ENCODE measurements at places on chromosomes 5 and 9.

DNA sequence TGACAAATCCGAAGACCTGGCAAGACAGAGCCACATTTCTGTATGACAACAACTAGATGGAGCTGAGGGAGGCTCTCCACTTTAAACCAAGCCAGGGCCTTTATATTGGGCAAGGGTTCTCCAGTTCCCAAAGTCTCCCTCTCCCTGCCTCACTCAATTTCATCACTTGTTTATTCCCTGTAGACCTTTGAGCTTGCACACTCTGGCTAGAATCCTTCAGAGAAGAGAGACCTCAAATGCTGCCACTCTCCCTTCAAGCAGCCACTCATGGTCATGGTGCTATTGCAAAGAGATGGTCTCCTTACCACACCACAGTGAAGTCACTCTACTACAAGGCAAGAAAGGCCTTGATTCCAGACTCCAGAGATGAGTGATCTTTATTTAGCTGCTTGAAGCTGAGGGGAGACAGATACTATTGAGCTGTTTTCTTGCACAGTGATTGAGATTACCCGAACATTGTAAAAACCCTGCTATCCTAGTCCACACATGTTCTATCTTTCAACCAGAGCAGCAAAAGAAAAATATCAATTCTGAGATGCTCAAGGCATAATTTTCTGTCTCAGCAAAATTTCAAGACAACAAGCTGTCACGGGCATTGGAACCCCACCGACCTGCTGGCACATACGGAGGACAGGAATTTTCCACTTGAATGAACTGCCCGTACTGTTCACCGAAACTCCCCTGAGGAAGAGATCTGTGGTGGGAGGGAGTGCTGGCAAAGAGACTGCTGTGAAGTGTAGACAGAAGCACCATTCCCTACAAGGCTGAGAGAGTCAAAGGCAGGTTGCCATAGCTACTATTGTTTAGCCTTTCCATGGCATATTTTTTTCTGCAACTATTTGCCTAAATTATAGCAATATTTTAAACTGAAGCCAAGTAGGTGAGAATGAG, 81.1 kb downstream of the CDO1 start:
- DNase-seq: no peak

DNA sequence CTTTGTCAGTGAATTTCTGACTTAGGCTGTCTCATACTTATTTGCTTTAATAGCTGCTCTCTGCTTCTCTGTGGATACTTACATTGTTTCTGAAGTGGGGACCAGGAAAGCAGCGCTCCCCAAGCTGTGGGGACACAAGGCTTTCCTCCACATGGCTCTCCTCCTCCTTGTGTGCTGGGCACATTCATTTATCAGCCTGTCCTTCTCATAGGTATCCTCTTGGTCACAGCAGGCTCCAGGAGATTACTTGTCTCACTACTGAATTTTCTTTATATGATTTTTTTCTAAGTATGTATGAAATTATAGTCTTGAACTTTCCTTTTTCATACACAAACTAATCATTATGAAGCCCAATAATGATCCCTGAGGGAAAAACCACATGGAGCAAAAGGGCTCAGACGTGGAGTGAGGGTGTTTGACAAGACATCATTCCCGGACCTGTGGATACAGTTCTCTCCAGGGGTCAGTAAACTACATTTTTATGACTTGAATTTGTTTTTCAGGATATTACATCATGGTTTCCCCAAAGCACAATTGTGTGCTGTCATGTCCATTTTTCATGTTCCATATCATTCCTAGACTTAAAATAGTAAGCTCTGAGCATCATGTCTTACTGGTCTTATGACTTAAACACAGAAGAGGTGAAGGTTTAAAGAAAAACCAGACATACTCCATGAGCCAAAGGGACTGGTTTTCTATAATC, 234.5 kb downstream of the PCSK1 start:
- no peak for DNase-seq

- DNase-seq: no peak
Measured at GRCh38 chr9:116895961-116896360, 208.9 kb downstream of the TRIM32 start.

GRCh38 chr9:137295238-137295811, 6.7 kb downstream of the NRARP start:
- DNase-seq: peak; percentile 18

DNA sequence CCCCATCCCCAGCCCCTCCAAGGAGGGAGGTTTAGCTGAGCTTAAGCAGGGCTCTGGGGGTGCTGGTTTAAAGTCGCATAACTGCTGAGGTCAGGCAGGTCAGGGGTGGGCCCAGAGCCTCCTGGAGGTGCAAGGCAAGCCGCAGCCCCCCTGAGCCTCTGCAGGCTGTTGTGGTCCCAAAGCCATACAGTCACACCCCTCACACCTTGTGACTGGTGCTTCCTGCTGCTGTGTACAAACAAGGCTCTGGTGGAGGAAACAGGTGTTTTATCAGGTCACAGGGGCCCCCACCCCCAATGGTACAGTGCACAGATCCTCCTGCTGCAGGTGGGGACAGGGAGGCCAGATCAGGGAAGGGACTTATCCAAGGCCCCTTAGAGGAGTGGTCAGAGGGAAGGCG, 8.0 kb downstream of the TCF7 start:
- DNase-seq: no peak

GRCh38 chr5:126395198-126395597, 28.0 kb upstream of the GRAMD2B start:
- no peak for DNase-seq

- DNase-seq: no peak
Measured at GRCh38 chr5:146173597-146173996, 8.9 kb downstream of the LARS1 start.

GRCh38 chr5:147248561-147248960, 13.7 kb downstream of the STK32A start:
- DNase-seq: no peak

GRCh38 chr9:137140151-137141012, 1.4 kb downstream of the GRIN1 start:
- no peak for DNase-seq

GRCh38 chr5:146765089-146765832, 113.3 kb downstream of the PPP2R2B start:
- no peak for DNase-seq

- no peak for DNase-seq
Measured at GRCh38 chr5:2464141-2464540, 287.3 kb downstream of the IRX2 start.

- DNase-seq: no peak
Measured at GRCh38 chr5:76714751-76715485, 1.0 kb upstream of the F2R start.

GRCh38 chr5:23727271-23727670, 219.9 kb downstream of the PRDM9 start:
- DNase-seq: peak; percentile 89

DNA sequence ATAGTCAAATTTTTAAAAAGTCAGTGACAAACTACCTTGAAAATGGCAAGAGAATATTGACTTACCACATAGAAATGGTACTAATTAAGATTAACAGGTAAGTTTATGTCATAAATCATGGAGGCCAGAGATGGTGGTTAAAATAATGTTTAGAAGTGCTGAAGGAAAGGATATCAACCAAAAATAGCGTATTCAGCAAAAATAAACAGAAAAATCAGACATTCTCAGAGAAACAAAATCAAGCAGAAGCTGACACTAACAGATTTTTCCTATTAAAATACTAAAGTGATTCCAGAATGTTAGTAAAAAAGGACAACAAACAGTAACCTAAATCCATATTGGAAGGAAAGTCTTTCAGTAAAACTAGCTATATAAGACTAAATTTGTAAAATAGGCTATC, 959.9 kb upstream of the CDH10 start:
- DNase-seq: no peak

DNA sequence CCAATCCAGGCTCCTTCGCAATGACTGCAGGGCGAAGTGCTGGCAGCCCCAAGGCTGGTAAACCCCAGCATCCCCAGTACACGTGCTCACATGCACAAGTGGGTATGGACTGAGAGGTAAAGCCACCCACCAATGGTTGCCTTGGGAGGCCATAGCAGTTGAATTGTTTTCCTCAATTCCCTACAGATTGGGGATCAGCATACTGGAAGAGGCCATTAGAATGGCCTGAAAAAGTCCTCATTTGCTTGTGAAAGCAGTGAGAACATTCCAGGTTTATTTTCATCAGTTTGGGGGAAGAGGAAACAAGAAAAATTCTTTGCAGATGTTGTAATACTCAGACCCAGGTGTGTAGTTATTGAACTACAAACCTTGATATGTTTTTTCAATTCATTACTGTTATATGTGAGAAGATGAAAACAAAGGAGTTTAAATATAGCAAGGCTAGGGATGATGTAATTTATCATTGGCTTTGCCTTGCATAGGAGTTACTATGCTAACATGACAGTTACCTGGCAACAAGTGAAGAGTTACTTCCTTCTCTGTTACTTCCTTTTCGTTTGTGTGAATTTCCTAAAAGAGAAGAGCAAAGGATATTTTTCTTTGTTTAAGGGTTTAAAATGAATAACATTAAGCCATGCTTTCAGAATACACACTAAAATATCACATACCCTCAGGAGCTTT, 36.4 kb downstream of the MTMR12 start:
- peak; percentile 49 for DNase-seq

DNA sequence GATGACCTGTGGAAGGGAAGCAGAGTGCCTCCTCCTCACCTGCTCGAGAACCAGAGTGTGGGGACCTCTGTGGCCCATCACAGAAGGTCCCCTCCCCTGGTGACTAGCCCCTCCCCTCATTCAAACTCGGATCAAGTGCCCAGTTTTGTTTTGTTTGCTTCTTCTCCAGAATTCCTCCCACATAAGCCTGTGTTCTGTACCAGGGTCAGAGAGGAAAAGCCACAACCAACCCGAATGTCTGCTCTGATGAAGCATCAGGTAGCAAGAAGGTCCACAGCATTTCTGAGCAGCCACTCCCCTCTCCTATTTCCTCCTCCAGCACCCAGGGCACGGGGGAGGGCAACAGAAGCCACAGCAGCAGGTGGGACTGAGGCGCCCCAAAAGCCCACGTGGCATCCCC, 58.2 kb downstream of the HSD17B3 start:
- no peak for DNase-seq

- no peak for DNase-seq
Measured at GRCh38 chr9:125536167-125536772, 170.7 kb downstream of the MAPKAP1 start.

DNA sequence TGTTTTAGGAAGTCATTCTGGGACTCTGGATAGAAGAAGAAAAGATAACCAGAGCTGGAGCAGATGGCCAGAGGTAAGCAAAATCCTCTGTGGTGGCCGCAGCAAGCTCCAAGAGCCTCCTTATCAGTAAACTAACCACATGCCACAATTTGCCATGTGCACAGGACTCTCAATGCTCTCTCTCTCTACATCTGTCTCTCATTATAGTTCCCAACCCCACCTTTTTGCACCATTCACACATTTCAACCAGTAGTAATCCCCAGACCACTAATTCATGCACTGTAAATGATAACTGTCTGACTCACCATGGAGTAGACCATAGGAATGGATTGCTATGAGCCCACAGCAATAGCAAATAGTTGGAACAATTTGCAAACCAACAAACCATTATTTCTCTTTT, 526.1 kb downstream of the TLR4 start:
- DNase-seq: no peak

- no peak for DNase-seq
Measured at GRCh38 chr5:23385036-23385435, 122.4 kb upstream of the PRDM9 start.

- no peak for DNase-seq
Measured at GRCh38 chr5:177367981-177368868, 10.5 kb downstream of the RGS14 start.

Measured in NCI-H510A treated with DMSO at 0.1 percent for 48 hours (cell line).